ENCODE measurements at places on chromosomes 4 and X.

DNA sequence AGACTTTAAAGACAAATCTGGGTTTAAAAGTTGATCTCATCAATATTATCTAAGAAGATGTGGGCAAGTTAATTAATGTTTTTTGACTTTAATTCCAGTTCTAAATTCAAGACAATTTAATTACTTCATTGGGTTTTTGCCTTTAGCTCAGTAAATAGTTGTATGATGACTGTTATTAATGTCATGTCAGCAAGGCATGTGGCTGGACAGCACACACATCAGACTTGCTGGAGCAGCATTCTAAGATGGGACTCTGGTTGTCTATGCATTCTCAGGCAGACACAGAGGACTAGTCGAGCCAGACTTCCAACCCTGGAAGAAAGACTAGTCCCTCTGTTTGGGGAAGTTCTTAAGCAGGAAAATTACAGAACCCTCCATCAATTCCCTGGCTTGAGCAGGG is 180.7 kb upstream of the GK2 start:
- no peak for DNase-seq

GRCh38 chrX:46611658-46612362 is 38.2 kb downstream of the CHST7 start:
- DNase-seq = no peak

DNA sequence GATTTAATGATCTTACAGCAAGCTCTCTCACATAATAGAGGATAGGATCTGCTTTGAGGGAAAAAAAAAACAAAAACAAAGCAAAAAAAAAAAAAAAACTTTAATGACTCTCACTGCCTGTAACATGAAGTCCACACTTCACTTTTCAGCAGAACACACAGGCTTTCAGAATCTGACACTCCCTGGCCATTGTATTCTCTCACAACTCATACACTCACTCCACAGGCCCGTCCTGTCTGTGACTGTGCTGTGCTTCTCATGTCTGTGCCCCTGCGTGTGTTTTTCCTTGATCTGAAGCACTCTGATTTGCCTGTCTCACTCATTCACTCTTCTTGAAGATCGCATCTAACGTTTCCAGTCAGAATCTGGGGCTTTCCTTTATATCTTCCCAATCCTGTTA is 460.8 kb downstream of the TMA16 start:
- no peak for DNase-seq

GRCh38 chr4:74237425-74237966 is 70.8 kb upstream of the EPGN start:
- DNase-seq = no peak

Data from skin of body (tissue), 3 donors.